ENCODE measurements at places on chromosomes 3 and 15. TPM values are rescaled to one million over a fixed set of nuclear protein-coding genes. Genes with fewer than 3 reads are reported as not detected.

DNA sequence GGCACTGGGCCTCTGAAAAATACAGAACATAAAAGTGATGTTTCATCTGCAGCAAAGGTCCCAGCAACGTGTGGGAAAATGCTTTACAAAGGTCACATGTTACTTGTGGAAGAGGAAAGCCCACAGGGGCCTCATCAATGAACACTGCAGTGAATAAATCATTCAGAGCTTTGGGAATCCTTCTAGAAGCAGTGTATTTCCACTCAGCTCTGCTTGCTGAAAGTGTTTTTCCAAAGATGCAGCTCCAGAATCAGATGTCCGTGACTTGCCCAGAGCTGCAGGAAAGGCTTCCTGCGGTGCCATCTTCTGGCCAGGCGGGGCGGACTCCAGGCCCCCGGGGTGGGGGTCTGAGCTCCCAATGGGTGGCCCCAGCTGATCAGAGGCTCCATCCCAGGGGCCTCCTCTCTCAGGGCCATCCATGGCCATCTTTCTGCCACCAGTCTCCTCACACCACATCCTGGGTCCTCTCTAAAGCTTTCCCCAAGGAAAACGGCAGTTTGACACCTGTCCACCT is 81.5 kb downstream of the C3orf70 start:
- H3K36me3 ChIP-seq: peaks cover 4% of the 10 kb centered on the region
- H3K4me1 ChIP-seq: no peaks in the 10 kb centered on the region
- no peak overlapping the region for H3K27ac ChIP-seq
- H3K27me3 ChIP-seq: no peaks in the 10 kb centered on the region

- H3K4me3 ChIP-seq: no peak overlapping the region
- no peaks in the 10 kb centered on the region for H3K36me3 ChIP-seq
- no peak for DNase-seq
Measured at GRCh38 chr15:26651909-26652308, 121.0 kb downstream of the GABRB3 start.

DNA sequence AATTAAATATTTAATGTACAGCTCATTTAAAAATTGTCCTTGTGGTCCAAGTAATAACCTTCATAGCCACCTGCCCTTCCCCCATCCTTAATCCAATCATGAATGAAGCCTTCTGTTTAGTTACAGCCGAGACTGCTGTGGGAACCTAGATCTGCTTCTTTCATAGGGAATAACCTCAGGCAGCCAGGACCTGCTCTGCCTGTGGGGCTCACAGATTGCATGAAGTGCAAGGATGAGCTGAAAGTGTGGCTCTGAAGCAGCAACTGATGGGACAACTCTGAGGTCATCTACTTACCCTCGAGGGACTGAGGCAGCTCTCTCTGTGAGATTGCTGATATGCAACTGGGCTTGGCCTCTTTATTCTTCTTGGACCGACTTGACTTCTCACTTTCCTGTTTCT is 169.8 kb downstream of the POTEB3 start:
- H3K4me1 ChIP-seq: no peaks in the 10 kb centered on the region
- no peak overlapping the region for H3K27ac ChIP-seq
- H3K4me3 ChIP-seq: no peak overlapping the region
- H3K36me3 ChIP-seq: no peaks in the 10 kb centered on the region
- no peak for DNase-seq

DNA sequence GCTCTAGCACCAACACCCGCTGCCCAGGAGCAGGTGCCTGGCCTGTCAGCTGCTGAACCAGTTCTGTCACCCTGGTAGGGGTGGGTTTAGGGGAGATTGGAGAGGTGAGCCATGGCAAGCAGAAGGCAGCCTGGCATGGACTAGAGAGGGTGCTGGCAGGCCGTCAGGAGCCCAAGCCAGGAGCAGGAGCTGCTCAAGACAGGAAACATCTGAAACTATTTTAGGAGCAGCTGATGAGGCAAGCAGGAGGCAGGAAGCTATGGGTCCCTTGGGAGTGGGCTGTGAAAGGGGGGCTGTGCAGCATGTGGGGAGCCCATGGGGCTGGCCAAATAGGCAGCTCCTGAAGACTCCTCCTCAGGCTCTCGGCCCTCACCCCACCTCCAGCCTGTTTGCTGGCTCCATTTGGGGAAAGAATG is 2.3 kb downstream of the INKA1 start:
- H3K27me3 ChIP-seq: no peaks in the 10 kb centered on the region
- no peak overlapping the region for H3K4me3 ChIP-seq
- peaks cover 12% of the 10 kb centered on the region for H3K36me3 ChIP-seq

DNA sequence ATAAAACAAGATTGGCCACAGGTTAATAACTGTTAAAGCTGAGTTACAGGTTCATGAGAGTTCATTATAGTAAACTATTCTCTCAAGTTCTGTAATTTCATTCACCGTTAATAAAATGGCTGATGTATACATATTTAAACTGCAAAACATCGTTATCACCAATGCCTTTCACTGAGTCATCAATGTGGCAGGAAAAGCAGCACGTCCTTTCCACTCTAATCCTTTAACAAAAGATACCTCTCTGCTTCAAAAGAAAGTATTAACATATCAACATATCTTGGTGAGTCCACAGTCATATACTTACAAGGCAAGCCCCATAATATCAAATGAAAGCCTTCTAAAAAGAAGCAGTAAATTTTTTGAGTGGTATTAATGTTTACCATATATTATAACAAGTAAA is 54.5 kb downstream of the UACA start:
- no peak overlapping the region for H3K27ac ChIP-seq
- DNase-seq: no peak
- no peaks in the 10 kb centered on the region for H3K27me3 ChIP-seq
- H3K36me3 ChIP-seq: no peaks in the 10 kb centered on the region
- peaks cover 9% of the 10 kb centered on the region for H3K4me1 ChIP-seq
- H3K4me3 ChIP-seq: no peak overlapping the region

PARP14 gene
- 47.7 TPM for total RNA-seq

GRCh38 chr3:50530001-50530970 is 26.9 kb upstream of the CACNA2D2 start:
- H3K36me3 ChIP-seq: no peaks in the 10 kb centered on the region
- H3K27me3 ChIP-seq: peaks cover 22% of the 10 kb centered on the region
- no peak overlapping the region for H3K27ac ChIP-seq
- no peak overlapping the region for H3K4me3 ChIP-seq
